CD4-positive, alpha-beta T cell treated with Interleukin-2 at 100 ng/mL for 4 hours (primary cell): ENCODE measurements at places on chromosomes 1 and 21.
A peak's percentile ranks its signal among the peaks of the same experiment; 100 is the strongest.

- DNase-seq: no peak
Measured at GRCh38 chr1:239566074-239566473, 179.7 kb downstream of the CHRM3 start.

GRCh38 chr1:151282883-151283725, 1.0 kb downstream of the ZNF687 start:
- peak; percentile 8 for DNase-seq

DNA sequence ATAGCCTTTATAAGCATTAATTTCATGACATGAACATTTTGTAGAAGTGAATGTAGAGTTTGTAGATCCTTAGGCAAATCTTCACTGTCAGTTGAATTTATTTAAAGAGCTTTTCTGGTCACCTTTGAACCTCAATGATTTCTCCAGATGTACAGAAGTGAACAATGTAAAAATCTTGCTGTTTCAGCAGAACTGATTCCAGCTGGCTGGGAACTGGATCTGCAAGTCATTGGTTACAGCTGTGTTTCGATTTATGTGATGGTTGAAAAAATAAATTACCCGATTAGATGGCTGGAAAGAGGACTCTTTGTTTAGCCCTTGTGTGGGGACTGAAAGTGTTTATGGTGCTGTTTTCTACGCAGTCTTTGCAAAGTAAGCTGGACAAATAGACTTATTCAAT, 849.8 kb downstream of the USP25 start:
- no peak for DNase-seq

- no peak for DNase-seq
Measured at GRCh38 chr1:51912881-51913280, 34.4 kb upstream of the NRDC start.

- DNase-seq: no peak
Measured at GRCh38 chr1:205914730-205915129, 28.5 kb downstream of the SLC26A9 start.

- no peak for DNase-seq
Measured at GRCh38 chr1:208060215-208060869, 149.4 kb upstream of the CD34 start.

GRCh38 chr1:165296205-165296604, 60.3 kb downstream of the LMX1A start:
- no peak for DNase-seq

DNA sequence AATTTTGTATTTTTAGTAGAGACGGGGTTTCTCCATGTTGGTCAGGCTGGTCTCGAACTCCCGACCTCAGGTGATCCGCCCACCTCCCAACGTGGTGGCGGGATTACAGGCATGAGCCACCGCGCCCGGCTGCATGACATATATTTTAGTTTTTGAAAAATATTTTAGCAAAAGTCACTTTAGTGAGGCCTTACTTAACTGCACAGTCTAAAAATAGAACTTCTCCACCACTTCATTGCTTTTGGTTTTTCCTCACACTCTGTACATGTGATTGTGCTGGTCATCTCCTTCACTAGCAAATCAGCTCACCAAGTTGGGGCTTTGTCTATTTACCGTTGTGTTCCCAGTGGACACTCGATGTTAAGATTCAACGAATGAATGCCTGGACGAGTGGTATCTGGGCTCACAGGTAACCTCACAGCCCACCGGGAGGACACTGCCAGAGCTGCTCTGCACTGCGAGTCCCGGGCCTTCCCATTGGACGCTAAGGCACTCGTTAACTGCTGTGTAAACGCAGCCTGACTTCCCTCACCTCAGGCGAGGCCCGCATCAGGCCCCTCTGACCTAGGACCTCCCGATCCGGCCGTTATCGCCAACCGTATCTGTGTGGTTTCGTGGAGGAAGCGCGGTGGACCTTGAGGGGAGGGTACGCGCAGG, 14.0 kb upstream of the ZNF692 start:
- DNase-seq: peak; percentile 26

DNA sequence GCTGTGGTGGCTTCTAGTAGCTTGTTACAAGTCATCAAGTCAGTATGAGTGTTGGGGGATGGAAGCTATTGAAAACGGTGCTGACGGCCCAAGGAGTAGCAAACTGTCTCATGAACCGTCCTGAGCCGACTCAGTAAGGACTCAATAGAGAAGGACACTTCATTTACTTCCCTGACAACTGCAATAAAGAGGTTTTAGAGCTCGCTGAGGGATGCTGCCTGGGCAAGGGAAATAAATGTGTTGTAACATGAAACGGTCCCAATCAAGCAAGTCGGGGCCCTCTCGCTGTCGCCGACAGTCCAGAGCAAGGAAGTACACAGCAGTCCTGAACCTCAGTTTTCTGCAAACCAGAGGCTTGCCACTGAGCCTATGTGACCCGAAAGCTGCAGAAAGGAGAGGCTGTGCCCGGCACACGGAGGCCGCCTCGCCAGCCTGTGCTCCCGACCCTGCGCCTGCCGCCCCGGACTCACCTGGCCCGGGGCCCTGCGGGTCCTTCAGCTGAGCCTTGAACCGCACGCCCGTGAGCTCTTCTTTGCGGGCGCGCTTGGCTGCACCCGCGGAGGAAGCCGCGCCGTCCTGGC, 423 bp downstream of the URB1 start:
- DNase-seq: no peak

DNA sequence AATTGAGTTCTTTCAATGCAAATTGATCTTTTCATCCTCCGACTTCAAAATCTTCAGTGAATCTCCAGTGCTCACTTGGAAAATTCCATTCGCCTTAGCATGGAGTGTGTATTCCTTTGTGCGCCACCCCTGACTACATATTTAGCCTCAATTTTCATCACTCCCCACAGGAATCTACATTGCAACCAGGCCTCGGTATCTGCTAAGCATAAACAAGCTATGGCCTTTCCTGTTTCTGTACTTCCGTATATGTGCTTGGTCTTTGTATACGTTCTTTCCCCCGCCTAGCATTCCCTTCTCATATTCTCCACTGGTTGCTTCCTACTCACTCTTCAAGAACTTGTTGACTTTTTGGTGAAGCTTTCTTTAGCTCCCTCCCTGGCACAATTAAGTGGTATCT, 470.8 kb downstream of the LMO4 start:
- no peak for DNase-seq

DNA sequence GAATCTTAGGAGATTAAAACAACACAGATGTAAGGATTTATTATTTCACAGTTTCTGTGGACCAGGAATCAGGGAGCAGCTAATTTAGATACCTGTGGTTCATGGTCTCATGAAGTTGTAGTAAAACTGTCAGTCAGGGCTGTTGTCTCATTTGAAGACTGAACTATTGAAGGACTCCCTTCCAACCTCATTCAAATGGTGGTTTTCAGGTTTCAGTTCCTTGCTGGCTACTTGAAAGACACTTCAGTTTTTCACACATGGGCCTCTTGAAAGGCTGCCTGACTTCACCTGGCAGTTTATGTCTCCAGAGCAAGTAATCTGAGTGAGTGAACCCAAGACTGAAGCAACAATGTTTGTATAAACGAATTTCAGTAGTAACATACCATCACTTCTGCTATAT, 915.9 kb downstream of the PLA2G4A start:
- no peak for DNase-seq

DNA sequence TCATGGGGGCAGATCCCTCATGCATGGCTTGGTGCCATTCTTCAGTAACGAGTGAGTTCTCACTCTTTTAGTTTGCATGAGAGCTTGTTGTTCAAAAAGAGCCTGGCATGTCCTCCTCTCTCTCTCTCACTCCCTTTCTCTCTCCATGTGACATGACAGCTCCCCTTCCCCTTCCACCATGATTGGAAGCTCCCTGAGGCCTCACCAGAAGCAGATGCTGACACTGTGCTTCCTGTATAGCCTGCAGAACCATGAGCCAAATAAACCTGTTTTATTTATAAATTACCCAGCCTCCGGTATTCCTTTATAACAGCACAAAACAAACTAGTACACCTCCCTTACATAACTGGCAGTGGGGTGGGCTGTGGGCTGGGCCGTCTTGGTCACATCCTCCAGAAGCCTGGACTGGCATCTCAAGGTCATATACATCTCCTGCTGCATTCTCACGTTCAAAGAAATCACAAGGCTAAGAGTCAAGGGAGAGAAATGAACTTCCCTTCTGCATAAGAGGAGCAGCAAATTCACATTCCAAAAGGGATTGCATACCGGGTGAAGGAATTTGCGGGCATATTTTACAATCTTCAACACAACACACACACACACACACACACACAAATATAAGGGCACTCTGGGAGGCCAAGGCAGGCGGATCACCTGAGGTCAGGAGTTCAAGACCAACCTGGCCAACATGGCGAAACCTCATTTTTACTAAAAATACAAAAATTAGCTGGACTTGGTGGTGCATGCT, 2.3 kb upstream of the CCSAP start:
- DNase-seq: no peak

- DNase-seq: no peak
Measured at GRCh38 chr1:66930823-66931174, 6.0 kb downstream of the MIER1 start.

DNA sequence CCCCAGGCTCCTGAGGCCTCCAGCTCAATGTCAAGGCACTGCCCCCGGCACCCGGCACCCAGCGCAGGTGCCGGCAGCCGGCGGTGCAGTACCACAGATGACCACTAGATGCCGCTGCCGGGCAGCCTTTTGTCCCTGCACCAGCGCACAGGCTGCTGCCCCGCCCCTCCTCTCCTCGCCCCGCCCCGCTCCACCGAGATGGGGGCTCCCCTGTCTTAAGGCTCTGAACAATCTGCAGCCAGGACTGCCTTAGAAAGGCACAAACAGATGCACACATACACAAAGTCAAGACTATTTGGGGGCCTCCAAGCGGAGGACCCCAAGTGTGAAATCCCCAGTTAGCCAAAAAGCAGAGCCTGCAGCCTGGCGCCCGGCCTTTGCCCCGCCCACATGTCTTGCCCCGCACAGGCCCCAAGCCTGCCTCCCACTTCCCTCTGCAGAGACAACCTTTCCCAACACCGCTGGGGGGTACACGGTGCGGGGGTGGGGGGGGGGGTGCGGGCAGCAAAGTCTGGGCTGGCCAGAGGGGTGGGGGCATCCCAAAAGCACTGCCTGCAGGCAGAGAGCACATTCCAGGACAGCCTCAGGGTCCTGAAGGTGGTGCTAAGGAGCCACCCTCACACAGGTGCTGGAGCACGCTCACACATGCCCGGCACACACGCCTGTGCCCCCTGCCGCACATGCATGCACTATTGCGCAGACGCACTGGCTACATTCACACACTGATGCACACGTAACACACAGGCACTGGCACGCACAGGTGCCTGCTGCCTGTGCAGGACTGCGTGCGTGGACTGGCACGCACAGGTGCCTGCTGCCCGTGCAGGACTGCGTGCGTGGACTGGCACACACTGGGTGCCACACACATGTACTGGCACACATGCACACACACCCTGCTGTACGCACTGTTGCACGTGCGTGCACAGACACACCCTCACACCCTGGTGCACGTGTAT, 37.1 kb downstream of the ARHGEF16 start:
- peak; percentile 80 for DNase-seq

DNA sequence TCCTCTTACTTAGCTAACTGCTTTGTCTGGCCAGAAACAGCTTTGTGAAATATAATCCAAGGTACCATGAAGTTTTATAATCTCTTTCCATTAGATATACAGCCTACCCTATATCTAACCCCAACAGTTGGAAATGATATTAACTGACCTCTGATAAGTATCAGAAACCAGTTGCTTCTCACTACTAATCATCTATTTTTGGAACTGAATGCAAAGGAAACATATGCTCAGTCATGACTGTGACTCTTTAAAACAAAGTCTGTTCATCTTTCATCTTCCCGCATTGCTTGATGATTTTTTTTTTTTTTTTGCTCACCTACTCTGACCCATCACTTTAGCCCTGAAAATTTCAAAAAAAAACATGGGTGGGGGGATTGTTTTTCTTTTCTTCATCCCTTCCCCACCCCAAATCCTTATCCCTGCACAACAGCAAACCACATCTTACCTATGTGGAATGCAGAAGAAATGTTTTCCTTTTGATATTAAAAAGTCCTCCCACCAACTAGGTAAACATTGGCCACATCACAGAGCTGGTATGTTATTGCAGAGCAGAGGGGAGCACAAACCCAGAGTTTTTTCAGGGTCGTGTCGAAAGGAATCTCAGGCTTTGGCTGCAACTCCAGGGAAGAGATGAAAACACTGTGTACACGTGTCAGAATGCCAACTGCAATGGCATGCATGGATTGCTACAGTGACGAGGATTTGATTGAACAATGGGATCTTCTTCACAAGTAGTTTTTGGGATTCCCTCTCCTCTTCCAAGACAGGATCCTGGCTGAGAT, 137.3 kb downstream of the SLC30A10 start:
- DNase-seq: no peak

DNA sequence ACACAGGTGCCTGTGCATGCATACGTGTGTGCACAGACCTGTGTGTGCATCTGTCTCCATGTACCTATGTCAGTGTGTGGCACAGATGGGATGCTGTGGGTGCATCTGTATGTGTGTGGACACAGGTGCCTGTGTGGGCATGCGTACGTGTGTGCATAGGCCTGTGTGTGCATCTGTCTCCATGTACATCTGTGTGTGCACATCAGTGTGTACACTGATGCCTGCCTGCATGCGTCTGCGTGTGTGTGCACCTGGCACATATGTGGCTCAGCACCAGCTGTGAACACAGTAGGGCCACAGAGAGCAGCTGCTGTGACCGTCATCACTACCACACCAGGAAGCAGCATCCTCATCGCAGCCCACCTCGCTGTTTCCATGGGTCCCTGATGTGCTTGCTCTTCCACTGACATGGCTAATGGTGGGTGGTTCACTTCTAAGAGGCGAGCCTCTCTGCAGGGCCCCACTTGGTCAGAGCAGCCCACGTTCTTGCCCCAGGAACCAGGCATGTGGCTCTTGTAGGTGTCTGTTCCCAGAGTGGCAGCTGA, 9.6 kb upstream of the SPATC1L start:
- DNase-seq: no peak

GRCh38 chr1:98964198-98964597, 40.5 kb downstream of the PLPPR5 start:
- DNase-seq: no peak

DNA sequence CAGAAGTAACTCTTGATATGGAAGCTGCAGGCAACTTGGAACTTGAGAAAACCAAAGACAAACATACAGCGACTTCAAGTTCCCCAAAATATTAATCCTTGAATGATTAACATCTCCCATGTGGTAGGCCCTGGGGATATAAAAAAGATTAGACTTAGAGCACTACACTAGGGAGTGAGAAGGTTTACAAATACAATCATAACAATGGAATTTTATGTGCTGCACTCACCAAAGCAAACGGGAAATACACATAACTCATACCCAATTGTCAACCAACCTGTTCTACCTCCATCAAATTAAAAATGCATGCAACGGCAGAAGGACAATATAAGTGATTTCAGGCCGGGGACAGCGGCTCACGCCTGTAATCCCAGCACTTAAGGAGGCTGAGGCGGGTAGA, 3.7 kb downstream of the SMYD3 start:
- DNase-seq: no peak

DNA sequence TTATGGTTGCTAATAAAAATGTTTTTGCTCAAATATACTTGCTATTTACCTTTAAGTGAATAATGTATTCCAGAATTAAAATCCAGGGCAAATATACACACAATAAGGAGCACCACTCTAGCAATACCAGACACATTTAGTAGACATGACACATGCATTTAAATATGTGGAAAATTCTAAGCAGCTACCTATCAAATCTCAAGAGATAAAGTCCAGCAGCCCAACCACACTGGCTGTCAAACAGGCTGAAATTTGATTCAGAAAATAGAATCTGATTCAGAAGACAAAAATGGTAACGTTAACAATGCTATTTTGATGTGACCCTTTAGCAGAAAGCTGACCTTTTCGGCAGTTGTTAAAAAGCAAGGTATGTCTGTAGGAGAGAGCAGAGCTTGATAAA, 42.3 kb downstream of the PLEKHO1 start:
- no peak for DNase-seq
